ENCODE measurements at places on chromosomes 16 and 17.

GRCh38 chr17:8687737-8688466 is 56.7 kb downstream of the CCDC42 start:
- DNase-seq: no peak

- DNase-seq: no peak
Measured at GRCh38 chr17:43126911-43127290, 1.7 kb upstream of the BRCA1 start.

GRCh38 chr16:62021161-62021581 is 15.1 kb downstream of the CDH8 start:
- no peak for DNase-seq

DNA sequence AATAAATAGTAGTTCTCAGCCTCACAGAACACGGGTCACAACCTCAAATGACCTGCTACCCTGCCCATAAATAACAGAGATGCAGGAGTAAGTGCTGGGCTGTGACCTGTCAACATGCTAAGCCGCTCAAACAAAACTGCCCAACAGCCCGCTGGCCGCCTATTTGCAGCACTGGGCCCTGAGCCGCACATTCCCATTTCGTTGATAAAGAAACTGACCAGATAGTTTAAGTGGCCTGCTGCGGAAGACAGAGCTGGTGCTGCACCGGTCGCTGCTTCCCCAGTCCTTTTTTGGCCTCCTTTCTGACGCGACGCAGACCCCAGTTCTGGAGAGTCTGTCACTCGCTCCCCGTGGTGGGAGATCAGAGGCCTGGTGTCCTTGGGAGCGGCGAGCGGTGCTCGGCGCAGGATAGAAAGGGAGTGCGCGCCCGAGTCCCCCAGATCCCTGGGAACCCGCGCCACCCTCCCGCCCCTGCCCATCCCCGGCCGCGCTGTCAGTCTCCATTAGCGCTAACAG is 349 bp upstream of the SLC6A2 start:
- no peak for DNase-seq

GRCh38 chr17:19644493-19645210 is 3.9 kb upstream of the ALDH3A2 start:
- DNase-seq: no peak

DNA sequence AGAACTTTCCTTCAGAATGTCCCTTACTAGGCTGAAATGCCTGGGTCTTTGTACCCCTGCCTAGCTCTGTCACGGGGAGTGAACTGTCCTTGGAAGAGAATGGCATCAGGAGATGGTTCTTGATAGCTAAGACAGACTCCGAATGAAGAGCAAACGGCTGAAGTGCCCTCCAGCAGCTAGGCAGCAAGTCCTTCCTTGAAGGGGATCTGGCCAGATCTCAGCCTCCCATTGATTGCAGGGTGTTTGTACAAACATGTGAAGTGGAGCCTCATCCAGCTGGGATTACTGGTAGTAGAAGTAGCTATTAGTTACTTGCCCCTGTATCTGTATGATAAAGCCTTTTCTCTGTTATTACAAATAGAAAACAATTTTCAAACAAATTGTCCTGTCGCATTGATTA is 30.9 kb downstream of the LRRC36 start:
- no peak for DNase-seq

- no peak for DNase-seq
Measured at GRCh38 chr17:37446027-37446426, 39.3 kb downstream of the TADA2A start.

GRCh38 chr16:68387301-68387700 is 61.0 kb downstream of the SMPD3 start:
- DNase-seq: no peak

DNA sequence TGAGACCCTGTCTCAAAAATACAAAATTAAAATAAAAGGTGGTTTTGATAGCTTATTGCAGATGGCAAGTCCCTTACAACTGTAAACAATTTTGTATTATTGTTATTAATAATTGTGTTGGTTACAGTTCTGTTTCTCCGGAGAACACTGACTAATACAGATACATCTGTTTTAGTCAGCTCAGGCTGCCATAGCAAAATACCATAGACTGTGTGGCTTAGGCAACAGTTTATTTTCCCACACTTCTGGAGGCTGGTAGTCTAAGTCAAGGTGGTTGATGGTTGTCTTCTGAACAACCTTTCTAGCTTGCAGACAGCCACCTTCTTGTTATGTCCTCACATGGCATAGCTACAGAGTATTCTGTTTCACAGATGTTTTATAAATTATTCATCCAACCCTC is 14.2 kb upstream of the IL21R start:
- DNase-seq: no peak

DNA sequence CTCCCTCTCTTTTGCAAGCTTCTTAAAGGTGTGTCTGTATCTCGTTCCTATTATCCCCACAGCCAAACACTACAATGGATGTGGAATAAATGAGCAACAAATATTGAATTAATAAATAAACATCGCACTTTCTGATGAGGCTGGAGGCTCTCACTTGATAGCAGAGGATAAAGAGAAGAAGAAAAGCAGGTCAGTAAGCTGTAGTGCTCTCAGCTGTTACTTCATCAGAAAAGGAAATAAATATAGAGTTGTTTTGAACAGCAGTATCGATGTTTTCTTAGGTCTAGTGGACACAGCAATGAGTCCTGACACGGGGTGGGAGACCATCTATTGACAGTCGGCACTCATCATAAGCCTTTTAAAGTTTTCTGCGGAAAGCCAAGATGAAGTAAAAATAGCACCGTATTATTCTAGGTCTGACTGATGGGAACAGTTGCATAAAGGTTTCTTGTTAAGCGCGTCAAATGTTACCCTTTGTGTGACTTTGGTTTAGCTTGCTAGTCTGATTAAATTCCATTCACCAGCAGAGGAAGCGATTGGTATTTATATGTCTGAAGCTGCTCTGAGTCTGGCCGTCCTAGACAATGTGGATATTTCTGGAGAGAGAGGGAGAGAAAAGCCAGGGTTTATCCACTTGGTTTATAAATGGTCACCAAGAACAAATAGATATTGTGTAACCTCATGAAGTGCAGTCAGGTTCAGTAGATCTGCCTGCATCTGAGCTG is 646.1 kb downstream of the CDH11 start:
- DNase-seq: no peak

GRCh38 chr17:14827396-14827919 is 437.7 kb downstream of the PMP22 start:
- no peak for DNase-seq

- no peak for DNase-seq
Measured at GRCh38 chr17:1773696-1774181, 11.9 kb downstream of the SERPINF1 start.

GRCh38 chr16:87250431-87250960 is 66.7 kb downstream of the C16orf95 start:
- no peak for DNase-seq

DNA sequence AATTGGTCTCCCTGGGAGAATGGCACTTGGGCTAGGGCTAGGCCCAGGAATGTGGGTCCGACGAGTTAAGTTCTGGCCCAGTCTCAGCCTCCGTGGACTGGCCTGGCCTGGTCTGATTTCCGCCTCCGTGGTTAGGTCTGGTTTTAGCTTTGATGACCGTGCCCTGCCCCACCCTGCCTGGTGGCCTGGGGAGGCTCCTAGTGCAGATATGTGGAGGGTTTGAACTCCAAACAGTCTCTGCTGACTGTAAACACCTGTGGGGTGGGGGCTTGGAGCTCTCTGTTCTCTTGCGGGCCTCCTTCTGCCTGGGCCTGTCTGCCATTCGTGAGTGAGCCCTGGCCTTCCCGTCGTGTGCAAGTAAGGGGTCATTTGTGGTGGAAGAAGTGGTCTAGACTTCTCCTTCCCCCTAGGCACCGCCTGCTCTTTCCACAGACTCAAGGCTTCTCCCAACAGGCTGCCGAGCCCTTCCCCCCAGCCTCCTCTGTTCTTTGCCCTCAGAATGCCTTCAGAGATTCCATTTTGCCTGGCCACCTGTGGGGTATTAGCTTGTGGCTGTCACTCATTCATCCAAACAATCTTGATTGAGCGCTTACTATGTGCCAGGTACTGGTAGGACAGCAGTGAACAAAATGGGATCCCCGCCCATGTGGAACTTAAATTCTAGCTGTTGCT is 1.6 kb downstream of the ATP6V0C start:
- DNase-seq: no peak

- DNase-seq: no peak
Measured at GRCh38 chr17:78390241-78391050, 12.0 kb downstream of the PGS1 start.

DNA sequence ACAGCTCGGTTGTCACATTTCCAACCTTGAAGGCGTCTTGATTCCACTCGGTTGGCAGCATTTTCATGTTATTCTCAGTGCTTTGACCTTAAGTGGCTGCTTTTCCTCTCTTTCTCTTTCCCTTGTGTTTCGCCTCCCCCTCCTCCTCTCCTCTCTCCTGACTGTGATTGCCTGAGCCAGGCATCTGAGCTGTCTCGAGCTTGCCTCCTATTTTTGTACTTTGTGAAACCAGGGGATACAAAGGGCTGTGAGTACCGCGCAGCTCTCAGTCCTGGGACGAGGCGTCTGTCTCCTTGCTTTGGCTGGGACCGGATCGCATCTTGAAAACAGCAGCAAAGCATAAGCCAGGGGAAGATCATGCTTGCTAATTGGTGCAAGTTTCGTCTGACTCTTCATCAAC is 48.8 kb upstream of the SDK2 start:
- no peak for DNase-seq

Measured in sciatic nerve (tissue), 2 donors.